Muscle of back (tissue), 13 donors: ENCODE measurements at places on chromosomes 16 and 17.

GRCh38 chr16:53744449-53744848 is 40.5 kb downstream of the FTO start:
- no peak for DNase-seq

DNA sequence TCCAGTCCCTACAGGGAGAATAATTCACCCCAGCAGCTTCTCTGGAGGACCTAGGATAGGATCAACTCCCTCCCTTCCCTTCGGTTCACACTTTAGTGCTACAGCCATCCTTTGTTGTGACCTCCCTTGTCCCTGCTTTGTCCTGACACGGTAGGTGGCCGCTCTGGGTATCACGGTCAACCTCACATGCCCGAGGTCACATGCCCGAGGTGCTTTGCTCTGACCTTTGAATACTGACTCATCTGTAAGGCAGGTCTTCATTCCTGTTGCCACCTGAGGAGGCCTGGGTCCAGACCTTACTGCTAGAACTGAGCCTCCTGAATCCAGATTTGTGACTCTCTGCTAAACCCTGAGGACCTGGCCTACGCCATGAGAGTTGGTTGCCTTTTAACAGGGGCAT is 19.7 kb downstream of the ALKBH5 start:
- DNase-seq = no peak

GRCh38 chr17:4582101-4582501 is 2.2 kb upstream of the SMTNL2 start:
- no peak for DNase-seq

- no peak for DNase-seq
These were observed 26.1 kb downstream of the CDR2 start for GRCh38 chr16:22348291-22348690.

- DNase-seq = peak; percentile 79
These were observed 25.7 kb downstream of the CIBAR2 start for GRCh38 chr16:85086347-85087291.

DNA sequence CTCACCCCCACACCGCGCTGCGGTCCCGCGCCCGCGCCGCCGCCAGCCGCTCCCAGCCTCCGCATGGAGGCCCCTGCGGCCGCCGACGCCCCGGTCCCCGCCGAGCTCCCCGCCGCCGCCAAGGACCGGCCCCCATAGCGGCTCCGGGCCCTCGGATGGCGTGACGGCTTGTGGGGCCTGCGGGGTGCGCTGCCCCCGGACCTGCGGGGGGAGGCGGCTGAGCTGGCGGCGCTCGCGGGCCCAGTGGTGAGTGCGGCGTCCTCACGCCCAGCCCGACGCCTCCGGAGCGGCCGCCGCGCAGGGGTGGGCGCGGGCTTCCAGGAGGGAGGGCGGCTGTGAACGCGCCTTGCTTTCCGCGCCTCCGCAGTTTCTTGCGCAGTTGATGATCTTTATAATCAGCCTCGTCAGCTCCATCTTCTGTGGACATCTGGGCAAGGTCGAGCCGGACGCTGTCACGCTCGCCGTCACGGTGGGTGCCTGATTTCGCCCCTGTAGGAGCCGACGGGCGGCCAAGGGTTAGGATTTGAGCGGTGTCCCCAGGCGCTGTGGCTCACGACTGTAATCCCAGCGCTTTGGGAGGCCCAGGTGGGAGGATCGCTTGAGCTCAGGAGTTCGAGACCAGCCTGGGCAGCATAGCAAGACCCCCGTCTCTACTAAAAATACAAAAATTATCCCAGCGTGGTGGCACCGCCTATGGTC is 46.4 kb downstream of the SLC47A1 start:
- peak; percentile 49 for DNase-seq

DNA sequence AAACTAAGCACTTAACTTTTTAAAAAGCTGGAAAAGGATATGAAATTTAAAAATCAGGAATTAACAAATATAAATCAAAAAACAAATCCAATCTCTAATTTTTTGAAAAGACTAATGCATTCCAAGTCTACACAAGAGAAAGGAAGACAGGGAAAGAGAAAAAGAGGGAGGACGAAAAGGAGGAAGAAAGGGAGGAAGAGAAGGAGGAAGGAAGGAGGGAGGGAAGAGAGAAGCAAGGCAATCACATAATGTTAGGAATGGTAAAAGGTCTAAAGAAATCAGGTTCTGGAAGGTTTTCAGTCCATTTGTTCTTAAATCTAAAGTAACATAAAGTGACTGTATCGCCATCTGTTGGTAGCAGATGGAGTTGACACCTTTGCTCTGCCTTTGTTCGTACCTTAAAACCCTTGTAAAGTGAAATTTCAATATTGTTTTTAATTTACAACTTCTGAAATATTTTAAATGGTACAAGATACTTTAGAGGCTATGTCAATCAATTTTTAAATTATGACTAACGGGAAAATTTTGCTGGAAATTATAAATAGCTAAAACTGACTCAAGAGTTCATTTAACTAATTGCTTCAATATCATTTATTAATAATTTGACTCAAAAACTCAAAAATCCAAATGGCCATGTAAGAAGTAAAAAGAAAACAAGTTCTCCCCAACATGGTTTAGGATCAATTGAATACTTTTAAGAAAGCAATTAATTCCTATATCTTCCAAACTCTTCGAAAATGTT is 20.4 kb upstream of the CDYL2 start:
- DNase-seq = peak; percentile 26

DNA sequence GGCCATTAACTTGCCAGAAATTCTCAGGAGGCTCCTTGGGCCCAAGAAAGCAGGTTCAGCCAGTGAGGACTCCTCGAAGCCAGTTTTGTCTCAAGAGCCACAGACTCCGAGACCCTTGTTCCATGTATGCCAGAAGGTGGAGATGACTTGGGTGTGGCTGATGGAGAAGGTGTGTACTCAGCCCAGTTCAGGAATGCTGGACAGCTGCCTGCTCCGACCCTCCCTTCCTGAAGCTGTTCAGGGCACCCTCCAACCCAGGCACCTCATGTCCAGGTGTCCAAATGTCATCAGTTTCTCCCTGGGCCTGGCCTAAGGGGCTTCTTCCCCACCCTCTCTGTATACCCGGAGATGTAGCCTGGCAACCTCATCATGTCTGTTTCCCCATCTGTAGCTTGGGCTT is 40.2 kb downstream of the NOG start:
- no peak for DNase-seq

DNA sequence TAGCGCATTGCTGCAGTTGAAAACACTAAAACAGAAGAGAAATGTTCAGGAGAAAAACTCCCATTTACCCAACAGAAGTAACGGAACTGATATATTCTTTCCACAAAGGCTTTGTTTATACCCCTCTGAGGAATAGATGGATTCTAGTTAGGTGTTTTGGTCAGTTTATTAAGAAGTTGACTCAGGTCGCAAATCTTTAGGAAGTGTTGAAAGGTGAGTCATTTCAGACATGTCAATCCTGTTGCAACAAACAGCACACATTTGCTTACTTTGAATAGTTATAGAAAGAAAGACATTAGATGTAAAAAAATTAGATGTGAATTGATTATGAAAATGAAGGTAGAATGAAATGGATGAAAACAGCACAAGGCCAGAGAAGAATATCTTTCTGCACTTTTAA is 941.0 kb downstream of the KCNJ2 start:
- DNase-seq = no peak

DNA sequence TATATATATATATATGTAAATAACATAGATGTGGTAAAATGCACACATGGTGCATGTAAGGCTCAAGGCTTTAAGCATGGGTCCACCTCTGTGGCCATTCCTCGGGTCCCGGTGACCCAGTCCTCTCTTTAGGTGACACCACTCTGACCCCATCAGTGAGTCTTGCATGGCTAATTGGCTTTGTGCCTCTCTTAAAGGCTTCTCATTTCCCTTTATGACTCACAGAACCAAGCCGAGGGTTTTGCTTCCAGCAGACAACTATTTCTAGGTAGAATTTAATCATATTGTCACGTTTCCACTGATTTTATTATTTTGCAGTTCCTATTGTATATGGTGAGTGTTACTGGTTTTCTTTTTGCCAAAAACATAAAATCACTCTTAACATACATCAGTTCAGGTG is 59.7 kb downstream of the PLCG2 start:
- DNase-seq = no peak

DNA sequence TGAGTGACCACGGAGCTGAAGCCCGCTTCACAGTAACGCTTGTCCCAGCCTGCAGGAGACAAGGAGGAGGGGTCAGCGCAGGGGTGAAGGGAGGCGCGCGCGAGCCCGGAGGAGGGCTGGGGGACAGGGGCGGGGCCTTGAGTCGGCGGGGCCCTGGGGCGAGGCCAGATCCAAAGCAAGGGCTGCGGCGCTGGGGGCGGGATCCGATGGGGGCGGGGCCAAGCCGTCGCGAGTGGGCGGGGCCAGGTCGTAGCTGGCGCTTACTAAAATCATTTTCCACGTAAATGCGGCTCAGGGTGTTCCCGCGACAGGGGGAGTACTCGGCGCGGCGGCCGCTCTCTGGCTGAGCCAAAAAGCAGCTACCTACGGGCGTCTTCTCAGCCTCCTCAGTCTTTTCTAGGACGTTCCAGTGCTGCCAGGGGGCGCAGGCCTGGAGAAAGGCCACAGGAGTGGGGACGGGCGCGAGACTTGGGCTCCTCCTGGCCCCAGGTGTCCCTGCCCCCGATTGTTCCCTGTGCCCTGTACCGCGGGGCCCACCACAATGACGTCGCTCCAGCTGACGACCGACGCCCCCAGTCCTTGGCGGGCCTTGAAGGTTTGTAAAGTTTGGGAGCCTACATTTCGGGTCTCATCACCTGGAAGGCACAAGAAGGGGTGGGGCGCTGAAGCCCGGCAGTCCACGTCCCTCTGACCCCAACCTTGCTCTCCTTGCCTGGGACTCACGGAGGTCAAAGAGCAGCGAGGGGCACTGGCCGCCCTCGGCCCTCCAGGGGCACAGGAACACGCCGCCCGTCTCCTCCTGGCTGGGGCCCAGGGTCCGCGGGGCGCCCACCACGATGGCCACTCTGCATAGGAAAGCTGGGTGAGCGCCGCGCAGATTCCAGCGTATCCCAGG is 3.9 kb downstream of the ITGA2B start:
- DNase-seq = peak; percentile 71

GRCh38 chr17:45784293-45784740 is at the start of gene CRHR1:
TSS of gene CRHR1 (plus strand) at chr17:45784320. CDS start at chr17:45784545, 225 bp downstream.
- no peak for DNase-seq

GRCh38 chr17:79035686-79036085 is 11.7 kb downstream of the C1QTNF1 start:
- DNase-seq = no peak

DNA sequence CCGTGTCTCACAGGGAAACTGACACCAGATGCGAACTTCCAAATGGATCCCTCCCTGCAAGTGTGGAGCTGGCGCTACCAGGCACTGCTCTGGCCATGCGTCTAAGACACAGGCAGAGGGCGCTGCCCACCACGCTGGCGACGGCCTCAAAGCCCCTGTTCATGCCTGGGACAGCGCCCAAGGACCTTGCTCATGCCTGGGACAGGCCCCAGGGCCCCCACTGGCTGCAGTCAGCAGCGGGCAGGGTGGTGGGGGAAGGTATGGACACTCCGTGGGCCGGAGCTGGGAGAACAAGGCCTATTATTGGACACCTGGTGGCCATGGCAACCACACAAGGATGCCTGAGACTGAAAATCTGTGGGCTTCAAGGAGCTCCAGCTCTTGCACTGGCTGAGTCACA is 8.8 kb downstream of the ZG16B start:
- DNase-seq = peak; percentile 49
